Stimulated activated CD8-positive, alpha-beta memory T cell treated with anti-CD3 and anti-CD28 coated beads, Interleukin-7, amount 100 ng/mL, for 48 hours (primary cell): ENCODE measurements at places on chromosomes 11 and 22.

DNA sequence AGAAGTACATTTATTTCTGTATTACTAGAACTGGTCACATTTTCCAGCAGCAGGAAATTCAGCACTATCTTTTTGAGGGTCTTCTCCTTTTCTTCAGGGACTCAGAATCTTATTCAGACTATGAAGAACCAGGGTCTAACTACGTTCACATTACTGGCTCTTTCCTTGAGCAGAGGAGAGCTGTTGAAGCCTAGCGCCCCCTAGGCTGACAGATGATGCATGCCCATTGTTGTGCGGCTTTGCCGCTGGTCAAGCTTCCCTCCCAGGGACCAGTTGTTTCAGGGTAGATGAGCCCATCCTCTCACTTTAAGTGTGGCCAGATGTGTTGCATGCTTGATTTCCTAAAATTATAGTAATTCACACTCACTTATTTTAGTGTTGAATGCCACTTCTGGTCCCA, 168.2 kb upstream of the PDGFD start:
- no peak for DNase-seq

GRCh38 chr11:77747381-77747969, 73.0 kb downstream of the RSF1 start:
- DNase-seq, result no peak

- no peak for DNase-seq
Observed at GRCh38 chr22:24067587-24068376, 56.7 kb downstream of the CABIN1 start.

DNA sequence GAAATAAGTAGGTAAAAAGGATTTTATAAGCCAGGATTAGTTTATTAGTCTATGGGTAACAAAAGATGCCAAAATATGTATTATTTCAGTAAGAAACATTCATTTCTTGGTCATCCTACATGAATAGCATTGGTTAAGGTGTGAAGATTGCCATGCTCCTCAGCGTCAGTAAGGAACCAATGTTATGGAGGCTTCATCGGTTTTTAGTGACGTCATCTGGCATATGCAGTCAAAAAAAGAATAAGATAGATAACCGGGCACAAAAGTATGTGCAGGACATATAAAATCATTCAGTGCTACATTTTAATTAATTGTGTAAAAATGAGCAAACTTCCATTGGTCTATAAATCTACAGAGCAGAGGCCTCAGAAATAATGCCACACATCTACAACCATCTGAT, 29.4 kb downstream of the TRIM5 start:
- no peak for DNase-seq
